ENCODE measurements at places on chromosomes 16 and 17. TPM values are rescaled to one million over a fixed set of nuclear protein-coding genes. Genes with fewer than 3 reads are reported as not detected.
A peak's percentile ranks its signal among the peaks of the same experiment; 100 is the strongest.

Gene RARA
- polyA plus RNA-seq, result 10.2 TPM

- no peaks in the 10 kb centered on the region for H3K27me3 ChIP-seq
- no peaks in the 10 kb centered on the region for H3K4me1 ChIP-seq
- no peak overlapping the region for H3K27ac ChIP-seq
- peaks cover 5% of the 10 kb centered on the region for H3K36me3 ChIP-seq
- no peak overlapping the region for H3K4me3 ChIP-seq
- no peak for DNase-seq
Observed at GRCh38 chr16:74641969-74642368, 24.7 kb downstream of the RFWD3 start.

DNA sequence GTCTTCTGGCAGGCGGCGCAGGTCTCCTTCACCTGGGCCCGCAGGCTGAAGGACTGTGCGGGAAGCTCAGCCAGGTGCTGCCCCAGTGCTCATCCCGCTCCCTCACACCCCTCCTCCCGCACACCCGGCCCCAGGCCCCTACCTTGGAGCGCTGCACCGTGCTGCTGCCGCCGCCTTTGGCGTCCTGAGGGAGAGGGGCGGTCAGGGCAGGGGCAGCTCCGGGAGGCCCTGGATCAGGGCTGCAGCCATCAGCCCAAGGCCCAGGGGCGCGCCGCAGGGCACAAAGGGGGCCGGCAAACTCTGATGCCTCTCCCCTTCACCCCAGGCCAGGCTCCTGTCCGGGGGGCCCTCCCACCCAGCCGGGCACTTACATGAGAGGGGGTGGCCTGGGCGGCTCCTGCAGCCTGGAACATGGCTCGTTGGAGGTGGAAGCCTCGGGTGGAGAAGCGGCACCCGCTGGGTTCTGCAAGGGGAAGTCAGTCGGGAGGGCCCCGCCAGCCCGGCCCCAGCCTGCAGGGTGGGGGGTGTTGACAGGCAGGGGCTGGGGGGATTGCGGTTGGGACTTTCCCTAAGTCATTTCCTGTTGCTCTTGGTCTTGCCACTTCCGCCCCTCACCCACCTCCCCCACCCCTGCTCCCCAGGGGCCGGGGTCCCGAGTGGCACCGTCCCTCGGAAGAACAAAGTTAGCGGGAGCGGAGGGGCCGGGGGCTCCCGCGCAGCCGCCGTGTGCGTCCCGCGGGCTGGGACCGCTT, 863 bp downstream of the LIMD2 start:
- peaks cover 16% of the 10 kb centered on the region for H3K36me3 ChIP-seq
- peak overlapping the region; percentile 95 for H3K4me3 ChIP-seq
- H3K4me1 ChIP-seq, result peaks cover 66% of the 10 kb centered on the region
- H3K27ac ChIP-seq, result peak overlapping the region; percentile 97

DNA sequence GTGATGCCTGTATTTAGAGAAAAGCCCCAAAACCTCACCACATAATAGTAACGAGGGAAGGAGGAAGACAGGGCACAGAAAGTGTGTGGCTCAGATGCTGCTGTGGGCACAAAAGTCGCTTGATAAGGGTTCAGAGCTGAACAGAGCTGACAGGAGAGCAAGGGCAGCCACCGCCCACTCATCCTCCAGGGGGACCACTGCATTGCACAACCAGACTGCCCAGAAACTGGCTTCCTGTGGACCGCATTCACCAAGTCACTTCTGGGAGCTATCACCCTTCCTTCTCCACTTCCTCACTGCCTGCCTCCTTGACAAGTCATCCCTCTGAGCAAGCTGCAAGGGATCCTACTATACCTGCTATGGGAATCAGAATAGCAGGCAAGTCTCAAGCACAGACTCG, 512.4 kb upstream of the CDH11 start:
- H3K27me3 ChIP-seq, result peaks cover 2% of the 10 kb centered on the region
- H3K4me3 ChIP-seq, result no peak overlapping the region
- no peaks in the 10 kb centered on the region for H3K36me3 ChIP-seq
- DNase-seq, result no peak
- no peaks in the 10 kb centered on the region for H3K4me1 ChIP-seq
- no peak overlapping the region for H3K27ac ChIP-seq

GRCh38 chr17:2996810-2997670, 66.4 kb downstream of the OR1D5 start:
- H3K27me3 ChIP-seq, result no peaks in the 10 kb centered on the region
- H3K27ac ChIP-seq, result peak overlapping the region; percentile 49
- H3K4me3 ChIP-seq, result no peak overlapping the region
- no peak for DNase-seq
- no peaks in the 10 kb centered on the region for H3K36me3 ChIP-seq

- no peaks in the 10 kb centered on the region for H3K36me3 ChIP-seq
- H3K4me1 ChIP-seq, result no peaks in the 10 kb centered on the region
- H3K27ac ChIP-seq, result no peak overlapping the region
- no peak for DNase-seq
- peaks cover 65% of the 10 kb centered on the region for H3K27me3 ChIP-seq
- H3K4me3 ChIP-seq, result no peak overlapping the region
Observed at GRCh38 chr17:50576864-50577263, 16.3 kb downstream of the CACNA1G start.

- H3K4me1 ChIP-seq, result peaks cover 12% of the 10 kb centered on the region
- DNase-seq, result no peak
- H3K36me3 ChIP-seq, result no peaks in the 10 kb centered on the region
Observed at GRCh38 chr17:43713494-43714162, 45.0 kb downstream of the SOST start.

DNA sequence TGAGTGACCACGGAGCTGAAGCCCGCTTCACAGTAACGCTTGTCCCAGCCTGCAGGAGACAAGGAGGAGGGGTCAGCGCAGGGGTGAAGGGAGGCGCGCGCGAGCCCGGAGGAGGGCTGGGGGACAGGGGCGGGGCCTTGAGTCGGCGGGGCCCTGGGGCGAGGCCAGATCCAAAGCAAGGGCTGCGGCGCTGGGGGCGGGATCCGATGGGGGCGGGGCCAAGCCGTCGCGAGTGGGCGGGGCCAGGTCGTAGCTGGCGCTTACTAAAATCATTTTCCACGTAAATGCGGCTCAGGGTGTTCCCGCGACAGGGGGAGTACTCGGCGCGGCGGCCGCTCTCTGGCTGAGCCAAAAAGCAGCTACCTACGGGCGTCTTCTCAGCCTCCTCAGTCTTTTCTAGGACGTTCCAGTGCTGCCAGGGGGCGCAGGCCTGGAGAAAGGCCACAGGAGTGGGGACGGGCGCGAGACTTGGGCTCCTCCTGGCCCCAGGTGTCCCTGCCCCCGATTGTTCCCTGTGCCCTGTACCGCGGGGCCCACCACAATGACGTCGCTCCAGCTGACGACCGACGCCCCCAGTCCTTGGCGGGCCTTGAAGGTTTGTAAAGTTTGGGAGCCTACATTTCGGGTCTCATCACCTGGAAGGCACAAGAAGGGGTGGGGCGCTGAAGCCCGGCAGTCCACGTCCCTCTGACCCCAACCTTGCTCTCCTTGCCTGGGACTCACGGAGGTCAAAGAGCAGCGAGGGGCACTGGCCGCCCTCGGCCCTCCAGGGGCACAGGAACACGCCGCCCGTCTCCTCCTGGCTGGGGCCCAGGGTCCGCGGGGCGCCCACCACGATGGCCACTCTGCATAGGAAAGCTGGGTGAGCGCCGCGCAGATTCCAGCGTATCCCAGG, 3.9 kb downstream of the ITGA2B start:
- H3K4me1 ChIP-seq, result peaks cover 29% of the 10 kb centered on the region
- peak overlapping the region; percentile 50 for H3K27ac ChIP-seq
- H3K4me3 ChIP-seq, result peak overlapping the region; percentile 90

Gene HS3ST3B1
- polyA plus RNA-seq, result 2.2 TPM

DNA sequence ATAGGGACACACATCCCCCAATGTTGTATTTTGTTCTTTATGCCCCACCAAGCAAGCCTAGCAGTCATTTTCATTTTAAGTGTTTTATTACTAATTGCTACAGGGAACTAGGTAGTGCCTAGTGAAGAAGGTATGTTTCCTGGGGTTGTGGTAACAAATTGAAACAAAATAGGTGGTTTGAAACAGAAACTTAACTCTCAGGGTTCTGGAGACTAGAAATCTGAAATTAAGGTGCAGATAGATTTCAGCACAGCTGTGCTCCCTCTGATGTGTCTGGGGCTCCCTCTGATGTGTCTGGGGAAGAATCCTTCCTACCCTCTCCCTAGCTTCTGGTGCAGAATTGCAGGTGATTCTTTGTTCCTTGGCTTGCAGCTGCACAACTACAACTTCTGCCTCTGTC, 390.1 kb downstream of the ZFHX3 start:
- H3K27me3 ChIP-seq, result no peaks in the 10 kb centered on the region
- peaks cover 23% of the 10 kb centered on the region for H3K4me1 ChIP-seq
- no peak overlapping the region for H3K4me3 ChIP-seq
- peak overlapping the region; percentile 83 for H3K27ac ChIP-seq
- no peaks in the 10 kb centered on the region for H3K36me3 ChIP-seq
- no peak for DNase-seq

Gene WNT9B
- polyA plus RNA-seq, result not detected

- no peak overlapping the region for H3K27ac ChIP-seq
- DNase-seq, result no peak
- peaks cover 40% of the 10 kb centered on the region for H3K27me3 ChIP-seq
- H3K4me3 ChIP-seq, result no peak overlapping the region
- no peaks in the 10 kb centered on the region for H3K36me3 ChIP-seq
- H3K4me1 ChIP-seq, result no peaks in the 10 kb centered on the region
Observed at GRCh38 chr17:6306820-6307219, 128.1 kb downstream of the AIPL1 start.

Gene ADPRM
- polyA plus RNA-seq, result 81.3 TPM

DNA sequence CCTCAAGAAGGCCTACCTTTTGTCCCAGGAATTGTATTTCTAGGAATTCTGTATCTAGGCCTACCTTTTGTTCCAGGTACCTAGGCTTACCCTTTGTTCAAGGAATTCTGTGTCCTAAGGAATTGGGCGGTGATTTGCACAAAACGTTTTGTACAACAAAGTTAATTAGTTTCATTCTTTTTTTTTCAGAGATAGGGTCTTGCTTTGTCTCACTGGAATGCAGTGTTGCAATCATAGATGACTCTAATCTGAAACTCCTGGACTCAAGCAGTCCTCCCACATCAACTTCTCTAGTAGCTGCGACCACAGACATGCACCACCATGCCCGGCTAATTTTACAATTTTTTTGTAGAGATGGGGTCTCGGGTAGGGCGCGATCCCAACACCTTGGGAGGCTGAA, 7.0 kb downstream of the CDR2L start:
- no peak overlapping the region for H3K4me3 ChIP-seq
- H3K4me1 ChIP-seq, result no peaks in the 10 kb centered on the region
- no peaks in the 10 kb centered on the region for H3K36me3 ChIP-seq
- DNase-seq, result no peak

DNA sequence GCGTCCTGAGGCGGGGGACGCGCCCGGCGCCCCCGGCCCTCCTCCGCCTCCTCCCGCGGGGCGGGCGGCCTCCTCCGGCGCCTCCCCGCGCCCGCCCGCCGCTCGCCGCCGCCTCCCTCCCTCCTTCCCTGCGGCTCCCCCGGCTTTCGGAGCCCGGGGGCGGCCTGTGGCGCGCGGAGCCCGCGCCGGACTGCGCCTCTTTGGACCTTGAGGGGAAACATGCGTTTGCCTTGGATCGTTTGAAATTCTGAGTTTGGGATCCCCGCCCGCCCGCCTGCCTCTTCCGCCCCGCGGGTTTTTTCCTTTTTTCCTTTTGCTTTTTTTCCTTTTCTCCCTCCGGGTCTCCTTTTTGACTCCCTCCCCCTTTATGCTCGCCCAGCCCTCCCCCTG, 390 bp downstream of the ZNRF1 start:
- peak overlapping the region; percentile 56 for H3K4me3 ChIP-seq
- peaks cover 61% of the 10 kb centered on the region for H3K27me3 ChIP-seq
- no peak overlapping the region for H3K27ac ChIP-seq
- H3K36me3 ChIP-seq, result no peaks in the 10 kb centered on the region

Gene AURKB
- not detected for polyA plus RNA-seq

DNA sequence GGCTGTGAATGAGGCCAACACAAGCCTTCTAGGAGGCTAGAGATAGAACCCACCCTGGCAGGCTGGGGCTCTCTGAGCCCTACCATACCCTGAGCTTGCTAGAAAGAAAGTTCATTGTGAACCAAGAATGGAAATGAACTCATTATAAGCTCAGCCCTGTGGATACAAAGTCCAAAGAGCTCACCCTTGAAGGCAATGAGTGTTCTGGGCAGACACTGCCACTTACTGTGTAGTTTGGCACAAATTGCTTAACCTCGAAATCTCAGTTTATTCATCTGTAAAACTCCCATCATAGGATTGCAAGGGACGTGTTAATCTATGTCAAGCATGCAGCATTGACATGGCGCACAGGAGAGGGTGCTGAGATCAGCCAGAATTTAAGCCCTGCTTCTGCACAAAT, 5.5 kb downstream of the KDM8 start:
- no peaks in the 10 kb centered on the region for H3K36me3 ChIP-seq
- peaks cover 22% of the 10 kb centered on the region for H3K4me1 ChIP-seq
- H3K4me3 ChIP-seq, result no peak overlapping the region
- H3K27ac ChIP-seq, result no peak overlapping the region
- DNase-seq, result no peak

Gene KRT32
- not detected for polyA plus RNA-seq

- H3K27me3 ChIP-seq, result no peaks in the 10 kb centered on the region
- peak; percentile 83 for DNase-seq
- no peak within 1 kb of the TSS for H3K4me3 ChIP-seq
- peak within 1 kb of the TSS; percentile 94 for H3K27ac ChIP-seq
- peaks cover 10% of the 10 kb centered on the region for H3K4me1 ChIP-seq
Observed at GRCh38 chr16:72172105-72173034, at the start of gene PMFBP1. TSS of gene PMFBP1 (minus strand) at chr16:72172155. CDS start at chr16:72171208, 947 bp downstream.

DNA sequence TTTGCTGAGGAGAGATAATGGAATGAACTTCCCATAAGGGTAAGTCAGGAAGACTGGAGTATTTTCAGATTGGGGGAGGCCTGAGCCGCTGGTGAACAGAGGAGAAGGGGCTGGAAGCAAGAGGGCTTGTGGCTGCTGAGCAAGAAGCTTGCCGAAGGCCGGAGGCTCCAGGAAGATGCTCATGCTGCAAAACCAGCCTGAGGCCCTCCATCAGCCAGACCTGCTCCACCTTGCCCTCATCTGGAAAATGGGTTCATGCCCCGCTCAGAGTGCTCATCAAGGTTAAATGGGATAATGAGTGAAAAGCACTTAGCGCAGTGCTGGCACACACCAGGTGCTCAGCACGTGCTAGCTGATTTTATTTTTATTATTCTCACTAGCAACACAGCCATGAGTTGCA, 5.5 kb upstream of the ASGR1 start:
- no peak overlapping the region for H3K4me3 ChIP-seq
- no peaks in the 10 kb centered on the region for H3K36me3 ChIP-seq
- DNase-seq, result no peak
- H3K27me3 ChIP-seq, result no peaks in the 10 kb centered on the region
- no peak overlapping the region for H3K27ac ChIP-seq
- H3K4me1 ChIP-seq, result peaks cover 6% of the 10 kb centered on the region

- no peak overlapping the region for H3K4me3 ChIP-seq
- no peaks in the 10 kb centered on the region for H3K36me3 ChIP-seq
- H3K27ac ChIP-seq, result no peak overlapping the region
- no peaks in the 10 kb centered on the region for H3K27me3 ChIP-seq
- no peaks in the 10 kb centered on the region for H3K4me1 ChIP-seq
Observed at GRCh38 chr17:12256380-12256995, 235.8 kb downstream of the MAP2K4 start.

Gene EME1
- polyA plus RNA-seq, result 0.87 TPM

Gene PRAC2
- polyA plus RNA-seq, result not detected

Gene MYH3
- not detected for polyA plus RNA-seq

GRCh38 chr17:64005734-64006167, 7.6 kb downstream of the PRR29 start:
- H3K27ac ChIP-seq, result peak overlapping the region; percentile 75
- peaks cover 34% of the 10 kb centered on the region for H3K4me1 ChIP-seq
- H3K4me3 ChIP-seq, result no peak overlapping the region

Gene OVCA2
- polyA plus RNA-seq, result 59.6 TPM

GRCh38 chr17:42010898-42011516, 6.2 kb downstream of the DNAJC7 start:
- H3K27me3 ChIP-seq, result no peaks in the 10 kb centered on the region
- H3K27ac ChIP-seq, result no peak overlapping the region
- peaks cover 71% of the 10 kb centered on the region for H3K4me1 ChIP-seq
- no peak for DNase-seq
- H3K36me3 ChIP-seq, result no peaks in the 10 kb centered on the region
